ENCODE measurements at places on chromosomes 3 and 15. TPM values are rescaled to one million over a fixed set of nuclear protein-coding genes. Genes with fewer than 3 reads are reported as not detected.

SST gene
- not detected for total RNA-seq

QTRT2 gene
- total RNA-seq = 35.7 TPM

ATP10A gene
- total RNA-seq = 48.2 TPM

CLDND1 gene
- 421 TPM for total RNA-seq

ATP6V1A gene
- 24.1 TPM for total RNA-seq

SAMD7 gene
- not detected for total RNA-seq

OR5K2 gene
- not detected for total RNA-seq

PXK gene
- total RNA-seq = 20.0 TPM

ELL3 gene
- 1.8 TPM for total RNA-seq

PLA1A gene
- total RNA-seq = not detected

PLIN1 gene
- total RNA-seq = 1.2 TPM

TNK2 gene
- total RNA-seq = 136 TPM

SLCO3A1 gene
- total RNA-seq = 31.5 TPM

ADAMTS7 gene
- not detected for total RNA-seq

ELP6 gene
- 24.8 TPM for total RNA-seq

BFSP2 gene
- total RNA-seq = not detected

ZIC4 gene
- not detected for total RNA-seq

WDR93 gene
- not detected for total RNA-seq

CPLX3 gene
- total RNA-seq = not detected

TMED3 gene
- 20.8 TPM for total RNA-seq

PRR20G gene
- total RNA-seq = not detected

FAM174B gene
- total RNA-seq = 6.6 TPM

AMT gene
- total RNA-seq = 6.4 TPM

KCNAB1 gene
- total RNA-seq = not detected

AQP9 gene
- 0.50 TPM for total RNA-seq

DOCK3 gene
- 2.6 TPM for total RNA-seq

TBC1D2B gene
- total RNA-seq = 98.1 TPM

CAMKV gene
- not detected for total RNA-seq

MAGEL2 gene
- total RNA-seq = not detected

FOXB1 gene
- total RNA-seq = not detected

GPR62 gene
- total RNA-seq = not detected

ISG20 gene
- 153 TPM for total RNA-seq

ILDR1 gene
- not detected for total RNA-seq

GPR149 gene
- not detected for total RNA-seq

MOBP gene
- total RNA-seq = not detected

CLEC3B gene
- 1.5 TPM for total RNA-seq

GOLGA8J gene
- not detected for total RNA-seq

TRIM42 gene
- total RNA-seq = not detected

CIP2A gene
- 3.4 TPM for total RNA-seq

LRTM1 gene
- total RNA-seq = not detected

HESX1 gene
- not detected for total RNA-seq

ASB14 gene
- not detected for total RNA-seq
